H4 (cell line): ENCODE measurements at places on chromosomes 11 and 22.

GRCh38 chr11:65310215-65310614 lies 4.5 kb upstream of the CDC42EP2 start:
- no peak for DNase-seq

DNA sequence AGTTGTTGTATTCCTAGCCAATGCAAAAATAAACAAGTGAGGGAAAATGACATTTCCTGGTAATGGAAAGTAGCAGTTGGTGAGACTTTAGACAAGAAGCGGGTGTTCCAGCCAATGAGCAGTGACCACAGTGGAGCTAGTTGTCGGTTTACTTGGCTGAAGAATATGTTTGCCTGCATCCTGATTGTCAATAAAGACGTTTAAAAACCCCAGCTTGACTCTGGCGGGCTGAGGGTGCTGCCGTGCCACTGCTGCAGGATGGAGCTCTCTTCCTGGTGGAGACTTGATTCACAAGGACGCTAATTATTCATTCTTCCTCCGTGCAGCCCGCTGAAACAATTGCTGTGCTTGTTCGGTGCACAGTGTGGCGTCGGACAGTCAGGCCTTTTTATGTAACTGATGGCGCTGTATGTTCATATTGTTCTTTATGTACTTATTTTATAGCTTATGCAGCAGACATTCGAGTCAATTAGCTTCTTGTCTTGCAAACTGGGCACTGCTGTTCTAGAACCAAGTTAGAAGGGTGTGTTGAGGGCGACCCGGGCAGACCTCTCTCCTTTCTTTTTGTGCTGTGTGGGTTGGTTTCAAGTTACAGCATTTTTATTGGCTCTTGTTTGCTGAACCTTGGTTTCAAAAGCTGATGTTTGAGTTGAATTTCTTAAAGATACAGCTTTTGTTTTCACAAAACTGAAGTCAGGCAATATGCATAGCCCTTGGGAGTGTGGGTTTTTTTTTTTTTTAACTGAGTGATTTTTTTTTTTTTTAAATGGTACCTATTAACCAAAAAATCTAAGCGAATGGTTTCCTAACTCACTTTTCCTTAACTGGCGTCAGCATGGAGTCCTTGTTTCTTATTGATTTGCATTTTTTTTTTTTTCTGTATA lies 153.9 kb downstream of the TEAD1 start:
- DNase-seq = peak; percentile 85

DNA sequence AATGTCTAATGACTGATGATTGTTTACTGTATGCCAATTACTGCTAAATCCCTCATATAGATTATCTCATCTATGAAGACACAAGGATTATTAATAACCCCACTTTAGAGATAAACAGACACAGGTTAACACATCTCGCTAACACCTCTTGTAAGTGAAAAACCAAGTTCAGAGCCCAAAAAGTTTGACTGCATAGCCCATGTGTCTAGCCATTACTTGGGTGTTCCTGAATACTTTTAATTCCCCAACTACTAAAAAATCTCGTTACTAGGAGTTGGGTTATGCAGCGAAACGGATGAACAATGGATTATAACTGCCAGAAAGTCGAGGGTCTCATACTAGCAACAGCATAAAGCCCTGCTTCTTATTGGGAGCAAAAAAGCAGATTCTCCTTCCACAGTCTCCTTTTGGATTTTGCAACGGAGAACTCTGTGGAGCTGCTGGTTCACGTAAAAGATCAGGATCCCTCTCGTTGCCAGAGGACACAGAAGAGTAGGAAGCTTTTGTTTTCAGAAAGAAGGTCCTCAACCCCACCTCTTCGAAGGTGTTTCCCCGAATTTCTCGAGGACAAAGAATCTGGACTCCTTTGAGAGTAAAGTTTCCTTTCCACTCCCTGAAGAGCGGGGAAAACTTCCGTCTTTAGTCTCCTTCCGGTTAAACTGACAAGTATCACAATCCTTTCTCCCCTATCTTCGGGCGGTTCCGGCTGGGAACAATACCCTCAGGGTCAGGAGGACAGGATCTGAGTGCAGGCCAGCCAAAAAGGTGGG lies 979 bp downstream of the ZBED5 start:
- peak; percentile 35 for DNase-seq

- no peak for DNase-seq
These were observed 45.7 kb downstream of the TTC17 start for GRCh38 chr11:43404406-43404805.

DNA sequence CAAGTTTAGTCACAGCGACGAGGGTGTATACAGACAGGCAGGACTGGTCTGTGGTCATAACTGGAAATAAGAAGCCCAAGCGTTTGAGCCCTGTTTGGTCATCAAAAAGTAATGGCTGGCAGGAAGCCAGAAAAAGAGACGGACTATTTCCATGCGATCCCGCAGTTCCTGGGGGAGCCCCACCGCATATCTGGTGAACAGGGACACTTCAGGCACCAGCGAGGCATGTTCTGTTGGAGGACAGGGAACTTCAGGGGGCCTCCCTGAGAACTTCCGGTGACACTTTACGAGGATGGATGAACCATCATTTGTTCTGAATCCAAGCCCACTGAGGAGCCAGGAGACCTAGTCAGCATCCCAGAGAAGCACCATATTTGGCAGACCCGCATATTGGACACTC lies 29.7 kb upstream of the TRIM29 start:
- DNase-seq = no peak

DNA sequence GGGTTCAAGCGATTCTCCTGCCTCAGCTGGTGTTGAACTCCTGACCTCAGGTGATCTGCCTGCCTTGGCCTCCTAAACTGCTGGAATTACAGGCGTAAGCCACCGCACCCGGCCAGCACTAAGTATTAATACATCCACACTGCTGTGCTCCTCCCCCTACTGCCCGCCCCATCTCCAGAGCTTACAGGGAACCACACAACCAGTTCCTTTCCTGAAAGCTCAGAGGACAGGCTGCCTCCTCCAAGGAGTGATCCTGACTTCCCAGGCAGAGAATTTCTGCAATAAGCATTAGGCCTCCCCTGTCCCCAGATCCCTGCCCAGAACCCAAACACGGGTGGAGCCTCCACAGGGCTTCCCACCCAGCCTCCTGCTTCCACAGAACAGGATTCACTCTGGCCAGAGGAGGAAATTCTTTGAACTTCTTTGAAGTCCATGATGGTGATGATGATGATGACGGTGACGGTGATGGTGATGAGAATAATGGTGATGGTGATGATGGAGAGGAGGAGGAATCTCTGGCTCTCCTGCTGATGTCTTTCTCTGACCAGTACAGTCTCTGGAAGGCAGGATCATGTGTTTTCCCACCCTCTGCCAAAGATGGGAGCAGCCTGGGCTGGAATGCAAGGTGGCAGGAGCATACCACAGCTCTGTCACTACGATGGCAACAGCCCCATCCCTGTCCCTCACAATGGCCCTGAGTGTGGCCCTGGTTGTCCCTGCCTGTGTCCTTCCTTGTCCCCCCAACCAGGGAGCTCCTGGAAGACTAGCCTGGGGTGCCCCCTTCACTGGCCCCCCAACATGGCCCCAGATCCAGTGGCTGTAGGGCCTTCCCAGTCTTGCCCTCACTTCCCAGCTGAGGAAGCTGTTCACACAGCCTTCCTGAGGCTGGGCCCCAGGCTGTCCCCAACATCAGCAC lies 33.5 kb upstream of the CSNK1E start:
- DNase-seq = no peak
